ENCODE measurements at places on chromosomes 5 and 9.

- no peak for DNase-seq
These were observed 154.4 kb upstream of the COL5A1 start for GRCh38 chr9:134487066-134487710.

GRCh38 chr5:96825243-96825642, 17.5 kb upstream of the ERAP1 start:
- DNase-seq: no peak

GRCh38 chr5:134063188-134063820, 51.2 kb upstream of the TCF7 start:
- no peak for DNase-seq

DNA sequence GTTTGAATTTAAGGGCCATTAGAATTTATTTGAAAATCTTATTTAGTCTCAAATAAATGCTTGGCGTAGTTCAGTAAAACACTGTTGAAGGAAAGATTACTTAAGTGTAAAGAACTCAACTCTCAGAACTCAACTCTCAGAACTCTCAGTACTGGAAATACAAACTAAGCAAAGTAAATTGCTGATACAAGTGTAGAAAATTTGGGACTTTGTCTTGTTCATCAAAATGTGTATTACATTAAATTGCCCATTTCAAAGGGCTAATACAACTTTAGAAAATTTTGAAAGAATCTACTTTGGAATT, 99.4 kb downstream of the CSNK1G3 start:
- no peak for DNase-seq

DNA sequence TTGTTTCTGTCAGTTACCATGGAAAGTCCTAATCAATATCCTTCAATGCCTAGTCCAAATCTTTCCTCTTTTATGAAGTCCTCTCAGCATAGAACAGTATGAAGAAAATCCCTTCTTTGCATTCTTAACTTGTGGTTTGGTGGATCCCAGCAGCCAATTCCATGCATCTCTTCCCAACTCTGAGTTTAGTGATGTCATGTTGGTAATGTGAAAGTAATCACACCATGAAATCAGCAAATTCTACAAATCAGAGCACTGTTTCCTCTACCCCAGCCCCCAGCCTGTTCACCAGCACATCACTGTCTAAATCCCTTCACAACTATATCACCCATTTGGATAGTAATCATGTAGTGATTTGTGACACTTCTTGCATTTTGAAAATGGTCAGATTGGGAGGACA, 4.7 kb upstream of the C1QTNF2 start:
- no peak for DNase-seq

Data from LoVo (cell line).